ENCODE measurements at places on chromosomes 13 and 19.
A peak's percentile ranks its signal among the peaks of the same experiment; 100 is the strongest.

GRCh38 chr13:97695684-97696083 lies 257.8 kb upstream of the IPO5 start:
- no peak for ATAC-seq

DNA sequence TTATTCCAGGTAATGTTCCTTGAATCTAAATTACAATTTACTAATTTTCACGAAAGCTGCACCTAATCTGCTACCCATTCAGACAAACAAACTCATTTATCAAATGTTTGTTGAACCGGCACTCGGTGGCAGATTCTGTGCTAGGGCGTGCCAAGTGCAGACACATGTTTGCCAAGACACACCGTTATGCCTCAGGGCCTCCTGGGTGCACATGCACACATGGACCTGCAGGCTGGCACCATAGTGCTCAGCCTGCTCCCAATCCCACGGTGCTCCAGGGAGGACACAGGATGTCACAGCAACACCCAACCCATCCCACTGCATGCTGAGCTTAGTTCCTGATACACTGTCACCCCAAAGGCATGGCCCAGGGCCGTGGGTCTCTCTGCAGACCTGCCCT lies 7.7 kb downstream of the SCGB2B2 start:
- no peak for ATAC-seq

DNA sequence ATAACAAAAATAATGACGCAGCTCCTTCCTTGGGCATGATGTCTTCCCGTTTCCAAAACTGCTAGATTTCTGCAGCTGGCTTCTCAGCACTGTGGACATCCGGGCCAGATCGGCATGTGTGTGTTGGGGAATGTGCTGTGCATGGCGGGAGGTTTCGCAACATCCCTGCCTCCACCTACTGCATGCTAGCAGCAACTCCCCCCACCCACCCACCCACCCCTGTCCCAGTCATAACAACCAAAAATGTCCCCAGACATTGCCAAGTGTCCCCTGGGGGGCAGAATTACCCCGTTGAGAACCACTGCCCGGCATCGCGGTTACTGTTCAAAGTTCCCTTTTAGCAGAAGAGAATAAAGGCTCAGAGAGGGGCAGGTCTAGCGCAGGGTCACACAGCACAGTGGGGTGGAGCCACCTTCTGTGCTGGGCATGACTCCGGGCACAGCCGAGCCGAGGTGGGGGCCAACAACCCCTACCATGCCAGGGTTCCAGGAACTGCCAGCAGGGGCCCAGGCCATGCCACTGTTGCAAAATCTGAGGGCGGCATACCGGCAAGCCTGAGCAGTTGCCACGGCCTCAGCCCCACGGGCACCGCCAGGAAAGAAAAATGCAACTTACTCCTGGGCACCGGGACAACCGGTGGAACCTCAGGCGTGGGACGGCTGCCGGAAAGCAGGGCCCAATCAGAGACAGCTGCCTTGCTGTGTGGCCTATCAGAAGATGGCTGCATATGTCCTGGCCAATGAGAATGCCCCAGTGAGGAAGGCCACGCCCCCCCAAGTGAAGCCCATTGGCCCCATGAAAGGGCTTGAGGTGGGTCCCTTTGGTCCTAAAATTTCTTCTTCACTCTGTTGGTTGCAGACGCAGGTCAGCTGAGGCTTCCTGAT lies 22.5 kb upstream of the NFIC start:
- peak; percentile 96 for ATAC-seq

- peak; percentile 11 for ATAC-seq
Observed at GRCh38 chr19:47778954-47779351, 450 bp downstream of the SELENOW start.

GRCh38 chr13:18962168-18962734 lies 219.4 kb downstream of the TUBA3C start:
- ATAC-seq = no peak

DNA sequence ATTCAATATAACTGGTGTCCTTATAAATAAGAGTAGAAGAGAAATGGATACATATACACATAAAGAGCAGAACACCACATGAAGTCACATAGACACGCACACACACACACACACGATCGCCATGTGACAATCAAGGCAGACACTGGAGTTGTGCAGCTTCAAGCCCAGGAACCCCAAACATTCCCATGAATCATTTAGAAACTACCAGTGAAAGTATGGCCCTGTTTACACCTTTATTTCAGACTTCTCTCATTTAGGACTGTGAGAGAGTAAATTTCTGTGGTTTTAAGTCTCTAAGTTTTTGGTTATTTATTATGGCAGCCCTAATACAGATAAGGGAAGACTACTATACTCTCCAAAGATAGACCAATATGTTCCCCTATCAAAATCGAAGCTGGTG lies 20.4 kb upstream of the TNFSF13B start:
- no peak for ATAC-seq
